ENCODE measurements at places on chromosomes 5 and 9.

DNA sequence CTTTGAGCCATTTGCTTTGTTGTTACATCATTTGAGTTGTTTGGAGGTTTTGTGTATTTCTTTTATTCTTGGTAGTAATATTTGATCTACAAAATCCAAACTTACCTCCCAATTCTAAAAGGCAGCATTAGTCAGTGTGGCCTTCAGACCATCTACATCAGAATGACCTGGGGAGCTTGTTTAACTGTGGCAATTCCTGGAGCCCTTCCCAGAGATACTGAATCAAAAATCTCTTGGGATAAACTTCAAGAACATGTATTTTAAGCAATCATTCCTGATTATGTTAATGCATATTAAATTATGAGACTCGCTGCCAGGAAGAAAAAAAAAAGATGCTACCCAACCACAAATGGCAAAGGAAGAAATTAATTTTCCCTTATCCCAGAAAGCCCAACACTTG is 268.9 kb upstream of the PDE4D start:
- no peak for DNase-seq

GRCh38 chr9:124020520-124021384 is 9.2 kb downstream of the LHX2 start:
- no peak for DNase-seq

- peak; percentile 9 for DNase-seq
Observed at GRCh38 chr5:151167022-151167421, 9.4 kb upstream of the ANXA6 start.

- DNase-seq, result no peak
Observed at GRCh38 chr9:109574061-109574882, 76.2 kb upstream of the PTPN3 start.

DNA sequence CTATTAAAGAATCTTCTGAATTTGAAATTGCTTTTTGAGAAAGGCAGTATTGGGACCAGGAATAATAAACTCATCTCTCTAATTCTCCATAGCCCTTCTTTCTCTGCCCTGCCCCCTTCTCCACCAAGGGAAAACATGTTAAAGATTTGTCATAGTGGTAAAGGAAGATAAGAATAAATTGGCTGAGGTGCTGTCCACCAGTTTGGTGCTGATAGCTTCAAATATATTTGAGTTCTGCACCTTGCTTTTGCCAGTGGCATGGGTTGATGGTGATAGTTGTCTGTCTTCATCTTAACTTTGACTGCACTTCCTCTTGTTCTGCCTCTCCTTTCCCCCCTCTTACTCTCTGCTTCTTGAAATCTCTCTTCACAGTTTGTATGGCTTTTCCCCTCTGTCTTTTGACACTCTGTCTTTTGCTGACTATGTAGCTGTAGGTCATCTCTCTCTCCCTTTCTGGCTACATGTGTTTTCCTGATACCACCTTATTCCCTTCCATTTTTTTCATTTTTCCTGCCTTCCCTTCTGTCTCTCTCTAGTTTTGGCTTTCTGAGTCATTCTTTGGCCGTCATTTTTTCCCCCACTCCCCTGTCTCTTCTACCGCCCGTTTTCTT is 56.6 kb downstream of the NDUFS4 start:
- DNase-seq, result no peak

DNA sequence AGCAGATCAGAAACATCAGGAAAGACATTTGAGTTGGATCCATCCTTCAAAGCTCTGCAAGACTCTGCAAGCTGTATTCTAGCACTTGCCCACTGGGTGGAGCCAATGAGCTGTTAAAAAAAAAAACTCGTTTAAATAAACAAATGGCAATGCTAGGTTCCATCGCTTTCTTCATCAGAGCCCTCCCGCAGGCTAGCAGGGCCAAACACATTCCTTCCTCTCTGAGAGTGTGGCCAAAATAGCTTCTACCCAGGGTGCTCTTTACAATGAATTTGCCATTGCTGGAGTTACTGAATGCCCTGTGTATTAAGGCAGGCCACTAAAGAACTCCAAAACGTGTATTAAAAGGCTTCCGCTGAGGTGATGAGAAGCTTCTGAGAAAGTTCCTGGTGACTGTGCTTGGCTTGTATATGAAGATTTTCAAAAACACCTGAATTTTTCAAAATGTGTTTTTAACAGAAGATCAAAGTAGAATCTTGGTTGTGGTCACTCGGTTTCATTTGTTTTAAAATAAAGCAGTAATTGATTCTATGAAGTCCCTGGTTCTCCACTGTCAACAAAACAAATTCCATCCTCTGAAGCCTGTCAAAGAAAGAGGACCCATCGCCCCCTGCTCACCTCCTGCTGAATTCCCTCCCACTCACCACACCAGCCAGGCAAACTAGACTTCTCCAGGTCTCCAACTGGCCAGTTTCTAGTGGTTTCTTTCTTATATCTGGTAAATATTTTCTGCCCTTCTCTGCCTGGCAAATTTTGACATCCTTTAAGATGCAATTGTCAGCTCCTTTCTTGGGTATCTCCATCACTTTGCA is 36.5 kb upstream of the EQTN start:
- DNase-seq, result peak; percentile 83

- DNase-seq, result no peak
Observed at GRCh38 chr9:132487351-132487791, 77.4 kb downstream of the CFAP77 start.

GRCh38 chr5:147479949-147480348 is 29.9 kb downstream of the DPYSL3 start:
- no peak for DNase-seq

DNA sequence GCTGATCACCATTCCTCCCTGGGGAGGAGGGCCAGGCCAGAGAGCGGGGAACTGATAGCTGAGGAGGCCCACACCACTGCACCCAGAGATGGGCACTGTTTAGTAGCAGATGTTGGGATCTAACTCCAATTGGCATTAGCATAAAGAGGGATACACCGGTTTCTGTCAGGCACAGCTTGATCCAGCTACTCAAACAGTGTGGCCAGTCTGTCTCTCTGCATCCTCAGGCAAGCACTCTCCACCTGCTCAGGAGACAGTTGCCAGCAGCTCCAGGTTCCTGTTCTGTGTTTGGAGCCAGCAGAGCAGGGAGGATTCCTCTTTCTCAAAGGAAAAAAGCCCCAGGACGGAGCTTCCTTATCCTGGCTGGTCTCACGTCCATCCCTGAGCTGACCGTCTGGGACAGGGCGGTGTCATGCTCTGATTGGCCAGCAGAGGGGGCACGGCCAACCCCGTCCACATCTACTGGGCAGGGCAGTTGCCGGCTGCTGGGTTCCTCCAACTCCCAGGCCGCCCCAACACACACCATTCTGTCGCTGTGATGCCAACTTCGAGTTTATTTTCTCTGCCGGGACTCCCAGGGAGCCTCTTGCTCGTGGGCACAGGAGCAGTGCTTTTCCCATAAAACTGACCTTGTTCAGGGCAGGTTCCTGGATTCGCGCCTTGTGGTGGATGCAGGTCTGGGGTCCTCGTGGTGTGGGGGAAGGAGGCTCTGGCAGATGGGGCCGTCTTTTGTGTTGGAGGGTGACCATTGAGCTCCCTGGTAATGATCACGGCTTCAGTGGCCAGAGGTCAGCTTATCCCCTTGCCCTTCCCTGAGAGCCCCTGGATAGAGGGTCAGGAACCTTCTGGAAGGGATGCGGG is 47.9 kb downstream of the COL5A1 start:
- peak; percentile 78 for DNase-seq

- no peak for DNase-seq
Observed at GRCh38 chr5:154298065-154298464, 107.5 kb downstream of the GALNT10 start.

- no peak for DNase-seq
Observed at GRCh38 chr5:95035891-95036685, 248.8 kb downstream of the MCTP1 start.

GRCh38 chr9:121937240-121937639 is 155.9 kb downstream of the TTLL11 start:
- DNase-seq, result no peak

Measured in right forelimb (tissue), 1 donor.